ENCODE measurements at places on chromosomes 12 and 14.

- DNase-seq = no peak
Measured at GRCh38 chr12:50024805-50025186, 498 bp downstream of the RACGAP1 start.

GRCh38 chr14:54446161-54446693 lies 5.1 kb upstream of the CNIH1 start:
- DNase-seq = no peak

GRCh38 chr14:24398653-24399446 lies at the start of gene NYNRIN:
TSS of gene NYNRIN (plus strand) at chr14:24399003. CDS start at chr14:24399247, 244 bp downstream.
- peak; percentile 62 for DNase-seq

- DNase-seq = peak; percentile 41
Measured at GRCh38 chr12:113818833-113819232, 147.3 kb downstream of the RBM19 start.

DNA sequence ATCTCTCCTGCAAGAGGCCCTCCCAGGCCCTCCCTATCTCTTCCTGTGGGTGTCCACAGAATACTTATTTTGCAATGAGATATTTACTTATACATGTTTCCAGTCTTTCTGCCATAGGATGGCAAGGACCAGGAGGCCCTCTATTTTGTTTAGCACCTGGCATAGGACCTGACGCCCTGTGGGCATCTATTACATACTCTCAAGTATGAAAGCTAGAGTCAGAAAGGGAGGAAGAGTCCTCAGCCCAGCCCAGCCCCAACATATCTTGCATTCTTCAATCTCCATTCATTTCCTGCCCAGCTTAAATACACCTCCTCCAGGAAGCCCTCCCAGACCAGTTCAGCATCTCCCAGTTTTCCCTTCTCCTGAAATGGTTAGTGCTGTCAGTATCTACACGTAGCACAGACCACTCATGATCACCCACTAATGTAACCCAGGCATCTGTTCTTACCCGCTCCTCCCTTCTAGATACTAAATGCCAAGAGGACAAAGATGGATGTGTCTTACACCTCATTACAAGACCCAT lies 7.4 kb downstream of the FOXN4 start:
- no peak for DNase-seq

- no peak for DNase-seq
Measured at GRCh38 chr12:47269916-47270315, 190.2 kb upstream of the AMIGO2 start.

GRCh38 chr12:77751939-77752338 lies 78.8 kb upstream of the NAV3 start:
- no peak for DNase-seq

GRCh38 chr12:109710747-109711595 lies 2.7 kb upstream of the FAM222A start:
- no peak for DNase-seq

GRCh38 chr12:98738002-98738401 lies 92.9 kb downstream of the APAF1 start:
- DNase-seq = no peak

DNA sequence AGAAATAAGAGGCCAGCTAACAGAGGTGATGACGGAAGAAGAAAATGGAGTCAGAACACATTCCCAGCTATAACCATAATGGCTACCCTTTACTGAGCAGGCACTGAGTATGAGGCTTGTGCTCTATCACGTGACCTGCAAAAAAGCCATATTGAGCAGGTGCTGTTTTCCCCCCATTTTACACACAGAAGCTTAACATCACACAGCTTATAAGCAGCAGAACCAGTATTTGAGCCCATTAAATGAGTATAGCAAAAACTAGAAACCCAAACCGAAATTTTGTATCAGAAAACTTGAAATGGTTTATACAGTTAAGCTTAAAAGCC lies 28.4 kb downstream of the PAPLN start:
- no peak for DNase-seq

DNA sequence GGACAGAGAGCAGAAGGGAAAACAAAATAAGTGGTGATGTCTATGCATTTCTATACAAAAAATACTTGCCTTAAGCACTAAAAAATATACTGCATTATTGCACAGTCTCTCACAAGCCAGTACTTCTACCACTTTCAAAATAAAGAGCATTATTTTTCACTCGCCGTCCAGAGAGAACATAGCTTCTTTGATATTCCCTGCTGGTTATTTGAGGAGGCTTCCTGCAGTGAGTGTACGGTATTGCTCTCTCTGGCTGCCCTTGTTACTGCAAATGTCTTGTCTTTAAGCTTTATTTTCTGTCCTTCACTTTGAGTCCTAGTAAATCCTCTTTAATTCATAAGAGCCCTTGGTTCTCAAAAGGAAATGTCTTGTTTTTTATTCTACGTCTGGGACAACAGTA lies 81.1 kb downstream of the EML1 start:
- no peak for DNase-seq

DNA sequence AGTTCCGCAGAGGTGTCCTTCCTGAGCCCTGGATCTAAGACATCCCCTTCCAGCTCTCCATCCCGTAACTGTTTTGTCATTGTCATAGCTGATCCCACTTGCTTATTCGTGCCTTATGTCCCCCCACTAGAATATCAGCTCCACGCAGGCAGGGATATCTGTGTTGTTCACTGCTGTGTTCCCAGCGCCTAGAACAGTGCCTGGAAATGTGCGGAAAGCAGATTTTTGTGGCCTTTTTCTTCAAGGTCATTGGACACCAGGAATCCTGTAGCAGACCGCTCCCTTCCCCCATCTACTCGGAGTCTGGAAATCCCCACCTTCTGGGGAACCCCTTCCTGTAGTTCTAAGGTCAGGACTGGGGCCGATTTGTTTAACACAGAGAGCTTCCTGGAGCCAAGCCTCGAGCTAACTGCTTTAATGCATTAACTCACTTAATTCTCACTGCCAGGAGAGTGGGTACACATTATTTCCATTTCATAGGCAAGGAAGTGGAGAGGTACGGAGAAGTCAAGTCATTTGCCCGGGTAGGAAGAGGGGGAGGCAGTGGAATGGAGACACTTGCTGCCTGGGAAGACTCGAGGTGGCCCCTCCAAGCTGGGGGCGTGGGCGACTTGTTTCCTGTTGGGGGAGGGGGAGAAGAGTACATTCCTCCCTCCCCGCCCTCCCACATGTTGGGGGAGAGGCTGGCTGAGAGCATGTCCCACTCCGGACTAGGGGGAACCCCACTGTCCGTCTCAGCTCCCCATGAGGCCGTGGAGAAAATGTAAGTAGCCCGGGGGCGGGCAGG lies 1.2 kb upstream of the SH2B3 start:
- DNase-seq = no peak

DNA sequence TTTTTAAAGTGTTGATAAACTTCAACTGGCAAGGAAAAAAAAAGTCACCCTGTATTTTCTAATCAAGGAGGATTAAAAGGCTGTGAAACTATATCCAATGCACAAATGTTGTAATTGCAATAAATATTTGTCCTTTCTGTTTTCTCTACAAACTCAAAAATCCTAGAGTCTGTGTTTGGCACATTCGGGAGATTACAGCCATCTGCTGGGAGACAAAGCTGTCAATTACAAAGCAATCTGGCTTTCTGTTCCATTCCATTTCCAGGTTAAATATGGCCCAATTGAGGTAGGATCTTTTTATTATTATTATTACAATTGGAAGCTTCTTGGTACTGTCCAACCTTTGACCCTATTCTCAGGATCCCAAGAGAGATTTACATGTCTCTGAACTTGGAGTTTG lies 295.9 kb downstream of the DIO2 start:
- DNase-seq = no peak

DNA sequence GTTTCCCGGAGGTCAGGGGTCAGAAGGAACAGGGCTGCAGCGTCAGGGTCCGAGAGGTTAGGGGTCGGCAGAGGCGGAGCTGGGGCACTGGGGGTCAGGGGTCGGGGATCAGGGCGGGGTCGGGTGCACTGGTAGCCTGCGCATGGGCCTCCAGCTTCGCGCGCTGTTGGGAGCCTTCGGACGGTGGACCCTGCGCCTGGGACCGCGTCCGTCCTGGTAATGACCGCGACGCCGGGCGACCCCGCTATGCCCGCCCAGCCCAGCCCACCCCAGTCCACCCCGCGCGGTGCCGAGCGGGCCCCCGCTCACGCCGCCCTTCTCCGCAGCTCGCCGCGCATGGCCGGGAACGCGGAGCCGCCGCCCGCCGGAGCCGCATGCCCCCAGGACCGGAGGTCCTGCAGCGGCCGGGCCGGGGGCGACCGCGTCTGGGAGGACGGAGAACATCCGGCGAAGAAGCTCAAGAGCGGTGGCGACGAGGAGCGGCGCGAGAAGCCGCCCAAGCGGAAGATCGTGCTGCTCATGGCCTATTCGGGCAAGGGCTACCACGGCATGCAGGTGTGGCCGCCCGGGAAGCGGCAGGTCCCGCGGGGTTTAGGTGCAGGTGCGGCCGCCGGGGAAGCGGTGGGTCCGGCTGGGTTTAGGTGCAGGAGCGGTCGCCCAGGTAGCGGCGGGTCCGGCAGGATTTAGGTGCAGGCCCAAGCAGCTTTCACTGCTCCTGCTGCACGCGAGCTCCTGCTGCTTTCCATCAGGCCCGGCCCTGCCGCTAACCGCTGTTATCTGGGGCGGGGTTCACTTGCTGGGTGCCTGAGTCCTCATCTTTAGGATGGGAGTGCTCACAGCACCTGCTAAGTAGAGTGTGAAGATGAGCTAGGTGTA lies 743 bp downstream of the PUS1 start:
- DNase-seq = no peak

GRCh38 chr14:106657460-106657859 lies 1131.1 kb downstream of the TMEM121 start:
- no peak for DNase-seq
